Sigmoid colon (tissue), 7 donors: ENCODE measurements at places on chromosomes 2 and 18.

- H3K36me3 ChIP-seq: no peaks in the 10 kb centered on the region
- no peak overlapping the region for H3K4me3 ChIP-seq
- DNase-seq: no peak
Observed at GRCh38 chr18:36635414-36636096, 193.2 kb downstream of the TPGS2 start.

DNA sequence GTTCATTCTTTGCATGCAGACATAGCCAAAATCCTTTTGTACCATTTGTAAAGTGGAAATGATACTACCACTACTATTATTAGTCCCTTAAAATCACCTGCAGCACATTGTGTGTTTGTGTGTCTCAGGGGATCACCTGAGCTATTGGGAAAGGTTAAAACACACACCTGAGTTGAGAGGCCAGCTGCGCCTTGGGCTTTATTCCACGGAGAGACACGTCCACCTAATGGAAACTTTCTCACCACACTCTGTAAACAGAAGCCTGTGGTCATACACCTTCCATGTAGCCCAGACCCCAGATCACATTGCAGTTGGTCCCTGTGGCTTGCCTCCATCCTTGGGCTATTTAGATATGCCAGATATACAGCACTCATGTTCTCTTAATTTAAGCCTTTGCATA is 81.8 kb upstream of the SH3BP4 start:
- no peak for DNase-seq
- no peak overlapping the region for H3K4me3 ChIP-seq
- H3K27me3 ChIP-seq: no peaks in the 10 kb centered on the region
- no peaks in the 10 kb centered on the region for H3K4me1 ChIP-seq

DNA sequence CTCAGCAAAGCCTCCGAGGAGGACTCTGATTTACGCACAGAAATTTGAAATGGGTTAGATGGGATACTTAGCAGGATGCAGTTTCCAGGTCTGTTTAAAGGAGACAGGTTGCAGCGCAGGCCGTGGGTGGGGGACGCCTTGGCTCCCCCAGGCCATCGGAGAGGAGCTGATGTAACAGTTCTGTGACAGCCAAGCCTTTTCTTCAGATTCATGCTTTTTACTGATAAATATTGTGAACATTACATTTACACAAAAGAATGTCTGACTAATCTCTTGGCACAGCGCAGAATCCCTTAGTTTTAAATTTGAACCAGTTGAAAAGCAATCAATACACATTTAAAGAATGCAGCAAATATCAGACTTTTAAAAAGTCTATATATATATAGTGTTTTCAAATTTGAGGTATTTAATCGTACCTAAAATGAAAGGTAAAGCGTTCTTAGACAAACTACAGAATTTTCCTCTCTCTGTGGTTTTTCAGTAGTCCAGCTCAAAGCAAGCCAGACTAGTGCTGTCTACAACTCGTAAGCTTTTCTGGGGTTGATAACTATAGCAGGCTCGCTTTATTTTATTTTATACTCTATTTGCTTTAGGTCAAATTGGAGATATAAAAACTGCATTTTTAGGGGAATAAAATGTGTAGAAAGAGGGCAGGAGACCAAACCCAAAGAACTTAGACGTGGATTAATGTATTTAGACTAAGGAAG is 221.9 kb downstream of the PIEZO2 start:
- peak overlapping the region; percentile 49 for H3K27ac ChIP-seq
- no peaks in the 10 kb centered on the region for H3K27me3 ChIP-seq
- DNase-seq: no peak
- no peaks in the 10 kb centered on the region for H3K36me3 ChIP-seq
- no peak overlapping the region for H3K4me3 ChIP-seq
- H3K4me1 ChIP-seq: peaks cover 31% of the 10 kb centered on the region

GRCh38 chr18:38256366-38256765 is 690.8 kb upstream of the CELF4 start:
- DNase-seq: no peak
- no peak overlapping the region for H3K27ac ChIP-seq
- H3K4me1 ChIP-seq: no peaks in the 10 kb centered on the region
- H3K27me3 ChIP-seq: no peaks in the 10 kb centered on the region
- no peak overlapping the region for H3K4me3 ChIP-seq
- no peaks in the 10 kb centered on the region for H3K36me3 ChIP-seq

DNA sequence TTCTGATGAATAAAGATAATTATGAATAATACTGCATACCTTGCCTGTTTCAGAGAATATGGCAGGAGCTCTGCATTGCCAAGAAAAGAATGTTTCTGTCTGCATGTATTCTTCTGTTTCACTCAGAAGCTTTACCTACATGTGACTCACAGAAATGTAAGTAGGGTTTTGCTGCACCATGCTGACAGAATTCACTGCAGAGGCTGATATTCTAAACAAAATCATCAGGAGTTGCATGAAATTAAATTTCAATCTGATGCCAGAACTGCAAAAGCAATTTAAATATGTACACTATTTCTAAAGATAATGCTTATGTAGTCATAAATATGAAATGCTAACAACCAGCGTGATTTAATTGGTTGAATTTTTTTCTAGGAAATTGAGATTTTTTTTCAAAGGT is 332.8 kb upstream of the FSHR start:
- no peak overlapping the region for H3K27ac ChIP-seq
- no peaks in the 10 kb centered on the region for H3K36me3 ChIP-seq
- H3K4me3 ChIP-seq: no peak overlapping the region
- no peak for DNase-seq
